ENCODE measurements at places on chromosomes 1 and 21. TPM values are rescaled to one million over a fixed set of nuclear protein-coding genes. Genes with fewer than 3 reads are reported as not detected.
A peak's percentile ranks its signal among the peaks of the same experiment; 100 is the strongest.

The RAB3GAP2 gene
- total RNA-seq: 39.3 TPM

The SLC16A4 gene
- total RNA-seq: 22.6 TPM

The ARTN gene
- 0.24 TPM for total RNA-seq

The UTP25 gene
- 8.5 TPM for total RNA-seq

DNA sequence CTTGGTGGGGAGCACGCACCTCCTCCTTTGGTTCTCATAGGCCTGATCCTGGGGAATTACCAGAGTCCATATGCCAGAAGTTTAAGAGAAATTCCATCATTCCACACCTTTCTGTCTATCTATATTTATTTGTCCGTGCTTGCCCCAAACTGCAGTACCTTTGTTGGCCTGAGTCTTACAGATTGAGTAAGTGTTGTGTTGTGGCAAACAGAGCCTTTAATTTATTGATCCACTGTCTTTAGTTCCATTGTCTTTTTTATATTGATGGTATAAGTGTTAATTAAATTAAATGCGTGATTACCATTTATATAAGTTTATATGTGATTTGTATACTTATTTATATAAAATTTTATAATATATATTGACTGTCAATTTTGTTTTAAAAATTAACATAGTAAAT is 4.9 kb downstream of the SH3BGR start:
- DNase-seq: no peak

GRCh38 chr1:94582565-94582964 is 41.0 kb upstream of the F3 start:
- no peak for DNase-seq

- DNase-seq: peak; percentile 63
Observed at GRCh38 chr1:9234223-9235095, at the start of gene H6PD. Gene H6PD, plus strand, starts transcription at chr1:9234774. Its CDS starts 10,161 bp downstream, at chr1:9244935.

- DNase-seq: no peak
Observed at GRCh38 chr1:233490488-233490887, 123.4 kb upstream of the KCNK1 start.

GRCh38 chr1:216293683-216294082 is 129.6 kb downstream of the USH2A start:
- peak; percentile 25 for DNase-seq

DNA sequence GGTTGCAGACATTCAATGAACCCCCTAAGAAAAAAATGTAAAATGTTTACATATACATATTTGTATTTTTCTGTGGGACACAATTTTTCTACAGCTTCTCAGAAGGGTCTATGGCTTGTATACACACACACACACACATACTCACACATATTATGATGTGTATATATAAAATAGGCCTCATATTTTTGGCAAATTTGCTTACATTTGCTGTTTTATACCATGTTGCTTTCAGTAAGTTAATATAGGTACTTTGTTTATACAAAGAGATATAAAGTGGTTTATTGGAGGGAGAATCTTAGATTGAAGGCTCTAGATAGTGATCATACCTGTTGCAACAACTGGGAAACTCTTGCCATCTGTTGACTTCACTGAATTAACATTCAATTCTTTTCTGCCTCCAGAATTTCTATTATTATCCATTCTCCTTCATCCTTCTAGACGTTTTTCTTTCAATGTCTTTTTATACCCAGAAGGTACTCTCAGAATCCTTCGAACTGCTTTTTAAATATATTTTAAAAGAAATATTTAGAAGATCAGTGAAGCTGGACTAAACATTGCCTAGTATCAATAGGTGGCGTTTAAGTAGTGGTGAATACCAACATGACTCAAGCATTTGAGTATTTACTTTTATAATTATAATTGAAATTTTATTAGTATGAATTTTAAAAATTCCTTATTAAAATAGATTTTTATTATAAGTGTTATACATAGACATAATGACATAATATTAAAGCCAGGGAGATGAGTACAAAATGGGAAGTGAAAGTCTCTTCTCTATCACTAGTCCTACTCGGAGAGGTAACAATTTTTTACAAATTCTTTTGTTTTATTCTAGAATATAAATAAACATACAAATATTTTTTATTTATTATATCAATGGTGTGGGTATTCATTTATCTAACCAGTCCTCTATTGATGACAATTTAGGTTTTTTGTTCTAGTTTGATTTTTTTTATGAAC is 10.2 kb downstream of the CD55 start:
- no peak for DNase-seq

- no peak for DNase-seq
Observed at GRCh38 chr1:225892307-225892706, 3.4 kb upstream of the LEFTY1 start.

- peak; percentile 88 for DNase-seq
Observed at GRCh38 chr1:12014141-12014991, 4.9 kb upstream of the MIIP start.

GRCh38 chr1:47324682-47325081 is 8.9 kb upstream of the CMPK1 start:
- no peak for DNase-seq

GRCh38 chr1:34060187-34060730 is 104.8 kb downstream of the CSMD2 start:
- DNase-seq: no peak
